ENCODE measurements at places on chromosomes 7 and 10.

GRCh38 chr7:121186746-121187145 lies 142.1 kb upstream of the WNT16 start:
- H3K27ac ChIP-seq: no peak overlapping the region
- no peak for DNase-seq
- H3K4me1 ChIP-seq: no peaks in the 10 kb centered on the region
- H3K4me3 ChIP-seq: no peak overlapping the region
- H3K36me3 ChIP-seq: no peaks in the 10 kb centered on the region
- H3K27me3 ChIP-seq: peaks cover 11% of the 10 kb centered on the region

- H3K27ac ChIP-seq: no peak overlapping the region
- H3K4me1 ChIP-seq: peaks cover 9% of the 10 kb centered on the region
- no peaks in the 10 kb centered on the region for H3K36me3 ChIP-seq
- no peaks in the 10 kb centered on the region for H3K27me3 ChIP-seq
Observed at GRCh38 chr7:44733708-44734481, 14.8 kb upstream of the ZMIZ2 start.

GRCh38 chr7:7489546-7489945 lies 46.1 kb downstream of the COL28A1 start:
- no peaks in the 10 kb centered on the region for H3K36me3 ChIP-seq
- no peaks in the 10 kb centered on the region for H3K4me1 ChIP-seq
- no peaks in the 10 kb centered on the region for H3K27me3 ChIP-seq
- no peak for DNase-seq
- H3K4me3 ChIP-seq: no peak overlapping the region
- no peak overlapping the region for H3K27ac ChIP-seq

DNA sequence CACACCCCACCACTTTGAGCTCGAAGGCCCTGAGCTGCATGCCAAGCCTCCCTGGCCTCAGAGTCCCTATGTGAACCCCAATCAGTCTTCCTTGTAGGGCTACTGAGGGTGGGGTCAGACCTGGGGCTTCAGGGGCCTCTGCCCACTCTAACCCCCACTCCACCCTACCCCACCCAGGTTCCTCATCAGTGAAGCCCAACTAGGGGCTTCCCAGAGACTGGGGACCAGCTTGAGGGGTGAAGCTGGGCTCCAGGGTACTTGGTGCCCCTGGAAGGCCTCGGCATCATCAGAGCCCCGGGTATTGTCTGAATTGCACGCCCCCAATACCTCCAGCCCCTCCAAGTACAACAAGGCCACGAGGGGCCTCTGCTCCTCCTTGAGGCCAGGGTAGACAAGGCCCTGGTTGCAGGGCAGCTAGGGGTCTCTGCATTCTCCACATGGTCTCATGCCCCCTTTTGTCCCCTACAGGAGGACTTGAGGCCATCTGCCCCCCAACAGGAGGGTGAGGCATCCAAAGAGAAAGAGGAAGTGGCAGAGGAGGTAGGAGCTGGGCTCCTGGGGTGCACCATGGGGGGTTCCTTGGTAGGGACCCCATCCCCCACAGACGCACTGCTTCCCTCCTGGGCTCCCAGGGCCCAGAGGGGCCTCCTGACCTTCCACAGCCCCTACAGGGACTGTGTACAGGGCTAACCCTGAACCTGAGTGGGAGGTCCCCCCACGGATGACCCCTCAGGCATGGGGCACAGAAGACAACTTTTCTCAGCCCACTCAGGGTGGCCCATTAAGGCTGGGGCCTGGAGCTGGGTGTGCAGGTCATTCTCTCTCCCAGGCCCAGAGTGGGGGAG lies 4.0 kb downstream of the SNCG start:
- H3K27me3 ChIP-seq: no peaks in the 10 kb centered on the region
- no peak for DNase-seq
- peaks cover 2% of the 10 kb centered on the region for H3K36me3 ChIP-seq
- no peak overlapping the region for H3K4me3 ChIP-seq
- no peak overlapping the region for H3K27ac ChIP-seq

GRCh38 chr10:50855461-50855860 lies 30.0 kb downstream of the A1CF start:
- DNase-seq: no peak
- peaks cover 52% of the 10 kb centered on the region for H3K27me3 ChIP-seq
- no peak overlapping the region for H3K27ac ChIP-seq
- H3K36me3 ChIP-seq: no peaks in the 10 kb centered on the region
- no peak overlapping the region for H3K4me3 ChIP-seq

DNA sequence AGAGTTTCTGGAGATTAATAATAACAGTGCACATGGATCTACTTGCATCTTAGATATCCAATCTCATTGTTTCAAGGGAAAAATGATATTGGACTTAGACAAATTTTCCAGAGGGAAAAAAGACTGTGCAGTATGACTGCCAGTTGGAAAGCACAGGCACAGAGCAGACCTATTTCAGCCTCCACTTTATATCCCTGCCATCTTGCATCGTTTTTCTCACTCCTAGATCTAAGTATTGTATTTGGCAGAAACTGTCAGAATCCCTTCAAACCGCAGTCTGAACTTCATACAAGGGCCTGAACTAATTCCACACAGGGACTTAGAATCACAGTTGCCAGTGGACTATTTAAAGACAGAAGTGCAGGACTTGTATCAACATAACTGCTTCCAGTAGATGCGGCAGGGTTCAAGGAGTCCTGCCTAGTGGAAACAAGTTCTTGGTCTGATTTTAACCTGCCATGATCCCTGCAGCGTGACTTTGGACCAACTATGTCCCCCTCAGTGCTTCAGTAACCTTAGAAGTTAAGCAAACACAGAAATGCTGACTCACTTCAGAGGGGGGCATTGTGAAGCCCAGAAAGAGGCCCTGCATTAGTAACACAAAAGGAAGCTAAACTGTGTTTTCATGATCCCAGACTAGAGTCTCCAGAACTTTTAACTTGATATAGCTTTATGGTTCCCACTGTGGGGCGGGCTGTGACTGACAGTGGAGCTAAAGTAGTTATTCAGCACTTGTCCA lies 95.7 kb upstream of the PALS2 start:
- H3K27ac ChIP-seq: no peak overlapping the region
- peaks cover 24% of the 10 kb centered on the region for H3K27me3 ChIP-seq
- peaks cover 4% of the 10 kb centered on the region for H3K36me3 ChIP-seq

DNA sequence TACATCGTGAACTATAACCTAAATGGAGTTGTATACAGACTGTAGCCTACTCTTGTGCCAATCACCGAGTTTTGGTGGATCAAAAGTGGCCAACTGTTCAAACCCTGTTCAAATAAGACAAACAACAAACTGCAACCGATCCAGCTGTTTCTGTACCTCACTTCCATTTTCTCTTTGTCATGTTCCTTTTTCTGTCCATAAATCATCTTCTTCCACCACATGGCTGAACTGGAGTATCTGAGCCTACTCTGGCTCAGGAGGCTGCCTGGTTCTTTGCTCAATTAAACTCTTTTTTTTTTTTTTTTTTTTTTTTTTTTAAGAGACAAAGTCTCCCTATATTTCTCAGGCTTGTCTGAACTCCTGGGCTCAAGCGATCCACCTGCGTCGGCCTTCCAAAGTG lies 59.0 kb upstream of the NPVF start:
- no peak overlapping the region for H3K27ac ChIP-seq
- no peaks in the 10 kb centered on the region for H3K4me1 ChIP-seq
- H3K27me3 ChIP-seq: peaks cover 50% of the 10 kb centered on the region

- no peaks in the 10 kb centered on the region for H3K27me3 ChIP-seq
- DNase-seq: no peak
- H3K27ac ChIP-seq: no peak overlapping the region
- no peak overlapping the region for H3K4me3 ChIP-seq
- H3K4me1 ChIP-seq: no peaks in the 10 kb centered on the region
Observed at GRCh38 chr7:94580601-94581000, 71.0 kb downstream of the CASD1 start.

DNA sequence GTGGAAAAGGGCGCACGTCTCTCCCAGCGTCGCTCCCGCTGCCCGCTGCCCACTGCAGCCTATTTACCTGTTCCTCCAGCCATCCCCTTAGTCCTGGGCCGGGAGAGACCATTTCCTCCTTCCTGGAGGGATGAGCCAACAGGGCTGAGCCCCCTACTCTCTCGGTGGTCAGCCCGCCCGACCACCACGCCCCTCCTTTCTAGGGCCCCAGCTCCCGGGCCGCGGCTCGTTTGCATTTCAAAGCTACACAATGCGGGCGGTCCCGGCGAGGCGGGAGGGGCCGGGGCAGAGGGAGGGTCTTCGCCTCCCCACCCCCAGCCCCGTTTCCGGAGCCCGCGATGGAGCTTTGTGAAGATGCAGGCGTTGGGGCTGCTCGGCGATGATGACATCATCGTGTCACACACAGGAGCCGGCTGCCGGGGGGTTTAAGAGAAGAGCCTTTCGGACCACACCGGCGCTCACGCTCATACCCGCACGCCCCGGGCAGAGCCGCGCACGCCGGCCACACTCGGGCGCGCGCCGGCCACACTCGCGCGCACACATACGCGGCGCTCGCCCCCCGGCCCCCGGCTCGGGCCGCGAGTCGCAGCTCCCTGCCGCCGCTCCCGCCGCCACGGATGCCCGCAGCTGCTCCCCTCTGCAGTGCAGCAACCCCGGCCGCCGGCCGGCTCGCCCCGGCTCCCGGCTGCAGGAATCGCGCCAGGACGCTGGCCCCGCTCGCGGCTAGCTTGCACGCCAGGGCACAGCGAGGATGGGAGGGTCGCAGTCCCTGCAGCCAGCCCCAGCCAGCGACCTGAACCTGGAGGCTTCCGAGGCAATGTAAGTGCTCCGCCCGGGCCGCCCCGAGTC lies 107.7 kb upstream of the BTBD16 start:
- no peaks in the 10 kb centered on the region for H3K36me3 ChIP-seq
- H3K4me1 ChIP-seq: no peaks in the 10 kb centered on the region
- no peak overlapping the region for H3K27ac ChIP-seq

- H3K27me3 ChIP-seq: no peaks in the 10 kb centered on the region
- DNase-seq: no peak
- H3K27ac ChIP-seq: peak within 1 kb of the TSS; percentile 87
- peak within 1 kb of the TSS; percentile 80 for H3K4me3 ChIP-seq
- peaks cover 2% of the 10 kb centered on the region for H3K36me3 ChIP-seq
Observed at GRCh38 chr7:77199013-77199966, at the start of gene FGL2. Gene FGL2, minus strand, starts transcription at chr7:77199819. Its CDS starts 26 bp downstream, at chr7:77199793.

- H3K4me1 ChIP-seq: peaks cover 24% of the 10 kb centered on the region
- no peak overlapping the region for H3K4me3 ChIP-seq
- no peaks in the 10 kb centered on the region for H3K27me3 ChIP-seq
- no peak overlapping the region for H3K27ac ChIP-seq
Observed at GRCh38 chr7:66734006-66734405, 6.5 kb upstream of the RABGEF1 start.

DNA sequence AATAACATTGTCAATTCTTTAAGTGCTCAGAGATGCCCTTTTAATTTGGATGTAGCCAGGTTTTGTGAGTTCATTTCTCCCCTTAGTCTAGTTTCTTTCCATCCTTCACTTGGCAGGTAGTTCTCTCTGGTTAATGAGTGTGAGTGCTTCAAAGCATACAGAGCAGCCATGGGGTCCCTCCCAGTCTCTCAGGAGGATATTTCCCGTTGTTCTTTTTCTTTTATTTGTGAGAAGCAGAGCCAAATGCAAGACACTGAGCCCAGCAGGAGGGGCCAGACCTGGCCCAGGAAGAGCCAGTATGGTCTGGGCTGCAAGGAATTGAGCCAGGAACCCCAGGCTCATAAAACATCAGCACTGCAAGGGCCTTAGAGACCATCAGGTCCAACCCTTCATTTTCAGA lies 52.4 kb downstream of the PLCE1 start:
- no peaks in the 10 kb centered on the region for H3K36me3 ChIP-seq
- no peaks in the 10 kb centered on the region for H3K4me1 ChIP-seq
- H3K27me3 ChIP-seq: peaks cover 11% of the 10 kb centered on the region
- DNase-seq: no peak

DNA sequence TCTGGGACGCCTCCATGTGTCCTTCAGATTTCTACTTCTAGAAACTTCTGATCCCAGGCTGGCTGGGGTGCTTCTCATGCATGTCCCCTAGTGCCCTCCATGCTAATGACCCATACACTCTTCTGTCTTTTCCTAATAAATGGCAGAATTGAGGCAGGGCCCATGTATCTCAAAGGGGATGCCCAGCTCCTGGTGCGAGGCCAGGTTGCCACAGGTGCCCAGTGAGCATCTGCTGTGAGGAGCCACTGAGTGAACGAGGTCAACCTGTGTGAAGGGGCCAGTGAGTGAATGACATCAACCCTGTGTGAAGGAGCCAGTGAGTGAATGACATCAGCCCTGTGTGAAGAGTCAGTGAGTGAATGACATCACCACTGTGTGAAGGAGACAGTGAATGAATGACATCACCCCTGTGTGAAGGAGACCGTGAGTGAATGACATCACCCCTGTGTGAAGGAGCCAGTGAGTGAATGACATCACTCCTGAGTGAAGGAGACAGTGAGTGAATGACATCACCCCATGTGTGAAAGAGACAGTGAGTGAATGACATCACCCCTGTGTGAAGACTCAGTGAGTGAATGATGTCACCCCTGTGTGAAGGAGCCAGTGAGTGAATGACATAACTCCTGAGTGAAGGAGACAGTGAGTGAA lies 478.9 kb downstream of the PTPRN2 start:
- H3K4me3 ChIP-seq: no peak overlapping the region
- H3K4me1 ChIP-seq: no peaks in the 10 kb centered on the region
- H3K27me3 ChIP-seq: peaks cover 6% of the 10 kb centered on the region
- H3K27ac ChIP-seq: no peak overlapping the region
- DNase-seq: no peak

DNA sequence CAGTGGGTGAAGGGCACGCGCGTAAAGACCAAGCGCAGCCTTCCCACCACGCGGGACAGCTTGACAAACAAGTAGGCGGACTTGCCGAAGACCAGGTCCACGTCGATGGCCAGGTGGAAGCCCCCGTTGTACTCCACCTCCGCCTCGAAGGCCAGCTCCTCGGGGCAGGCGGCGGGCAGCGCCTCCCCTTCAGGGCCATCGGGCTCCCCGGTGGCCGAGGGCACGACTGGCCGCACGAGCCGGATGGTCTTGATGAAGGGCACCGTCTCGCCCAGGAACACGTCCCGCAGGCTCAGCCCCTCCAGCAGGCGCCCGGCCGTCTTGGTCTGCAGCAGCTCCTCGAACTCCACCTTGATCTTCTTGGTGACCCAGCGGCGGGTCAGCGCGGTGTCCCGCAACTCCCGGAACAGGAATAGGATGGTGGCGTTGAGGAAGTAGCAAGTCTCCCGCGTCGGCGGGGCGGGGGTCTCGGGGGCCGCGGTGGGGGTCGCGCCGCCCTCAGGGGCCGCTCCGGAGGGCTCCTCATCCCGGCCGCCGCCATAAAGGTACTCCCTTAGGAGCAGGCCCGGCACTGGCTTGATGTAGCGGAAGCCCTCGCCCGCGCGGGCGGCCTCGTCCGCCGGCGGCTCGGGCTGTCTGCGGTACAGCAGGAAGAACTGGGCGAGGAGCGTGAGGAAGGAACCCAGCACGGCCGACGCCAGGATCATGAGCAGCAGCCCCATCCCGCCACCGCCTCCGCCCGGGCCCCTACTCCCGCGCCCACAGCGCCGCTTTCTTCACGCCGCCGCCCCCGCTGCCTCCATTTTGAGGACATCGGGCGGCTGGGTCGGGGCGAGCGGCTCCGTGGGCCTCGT lies 507 bp downstream of the PDZD8 start:
- peak overlapping the region; percentile 84 for H3K4me3 ChIP-seq
- H3K4me1 ChIP-seq: peaks cover 31% of the 10 kb centered on the region
- peaks cover 20% of the 10 kb centered on the region for H3K27me3 ChIP-seq

GRCh38 chr10:47027784-47028260 lies 116.6 kb downstream of the PTPN20 start:
- H3K27ac ChIP-seq: no peak overlapping the region
- no peaks in the 10 kb centered on the region for H3K27me3 ChIP-seq
- H3K36me3 ChIP-seq: peaks cover 2% of the 10 kb centered on the region
- no peak for DNase-seq

GRCh38 chr10:111207500-111207899 lies 130.7 kb downstream of the ADRA2A start:
- peaks cover 1% of the 10 kb centered on the region for H3K36me3 ChIP-seq
- H3K4me3 ChIP-seq: no peak overlapping the region
- H3K4me1 ChIP-seq: no peaks in the 10 kb centered on the region
- peaks cover 37% of the 10 kb centered on the region for H3K27me3 ChIP-seq
- H3K27ac ChIP-seq: no peak overlapping the region
